ENCODE measurements at places on chromosomes 13 and 19.

DNA sequence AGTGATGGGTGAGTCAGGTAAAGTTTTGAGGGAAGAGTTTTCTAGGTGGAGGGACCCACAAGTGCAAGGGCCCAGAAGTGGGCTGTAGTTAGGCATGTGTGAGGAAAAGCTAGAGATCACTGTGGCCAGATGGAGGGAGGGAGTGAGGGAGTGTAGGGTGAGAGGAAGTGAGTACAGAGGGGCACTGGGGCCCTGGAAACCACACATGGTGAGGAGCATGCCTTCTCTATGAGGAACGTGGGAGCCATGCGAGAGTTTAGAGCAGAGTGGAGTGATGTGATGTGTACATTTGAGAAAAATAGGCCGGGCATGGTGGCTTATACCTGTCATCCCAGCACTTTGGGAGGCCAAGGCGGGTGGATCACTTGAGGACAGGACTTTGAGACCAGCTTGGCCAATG is 14.7 kb upstream of the SHKBP1 start:
- DNase-seq: no peak

DNA sequence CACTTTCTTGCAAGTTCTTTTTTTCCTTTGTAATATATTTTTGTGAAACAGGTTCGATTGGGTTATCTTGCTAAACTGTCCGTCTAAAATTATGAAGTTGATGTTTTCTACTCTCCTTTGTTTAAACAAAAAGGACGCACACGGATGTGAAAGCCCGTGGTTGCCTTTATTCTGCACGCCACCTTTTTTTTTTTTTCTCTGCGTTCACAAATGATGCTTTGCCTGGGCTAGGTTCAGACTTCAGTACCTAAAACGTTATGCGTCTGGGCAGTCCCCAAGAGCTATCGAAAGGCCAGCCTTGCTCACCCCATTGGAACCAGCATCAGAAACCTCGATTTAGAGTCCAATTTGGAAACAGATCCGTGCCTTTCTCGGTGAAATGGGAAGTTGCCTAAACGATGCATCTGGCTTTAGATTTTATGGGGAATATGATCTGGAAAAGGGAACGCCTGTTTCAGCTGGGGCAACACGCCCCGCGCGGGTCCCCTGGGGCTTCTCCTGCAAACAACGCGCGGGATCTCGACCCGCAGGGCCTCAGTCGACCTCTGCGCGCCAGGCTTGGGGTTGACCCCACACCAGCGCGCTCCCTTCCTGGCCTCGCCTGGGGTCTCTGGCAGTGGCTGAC is 113.9 kb downstream of the KCNRG start:
- no peak for DNase-seq

DNA sequence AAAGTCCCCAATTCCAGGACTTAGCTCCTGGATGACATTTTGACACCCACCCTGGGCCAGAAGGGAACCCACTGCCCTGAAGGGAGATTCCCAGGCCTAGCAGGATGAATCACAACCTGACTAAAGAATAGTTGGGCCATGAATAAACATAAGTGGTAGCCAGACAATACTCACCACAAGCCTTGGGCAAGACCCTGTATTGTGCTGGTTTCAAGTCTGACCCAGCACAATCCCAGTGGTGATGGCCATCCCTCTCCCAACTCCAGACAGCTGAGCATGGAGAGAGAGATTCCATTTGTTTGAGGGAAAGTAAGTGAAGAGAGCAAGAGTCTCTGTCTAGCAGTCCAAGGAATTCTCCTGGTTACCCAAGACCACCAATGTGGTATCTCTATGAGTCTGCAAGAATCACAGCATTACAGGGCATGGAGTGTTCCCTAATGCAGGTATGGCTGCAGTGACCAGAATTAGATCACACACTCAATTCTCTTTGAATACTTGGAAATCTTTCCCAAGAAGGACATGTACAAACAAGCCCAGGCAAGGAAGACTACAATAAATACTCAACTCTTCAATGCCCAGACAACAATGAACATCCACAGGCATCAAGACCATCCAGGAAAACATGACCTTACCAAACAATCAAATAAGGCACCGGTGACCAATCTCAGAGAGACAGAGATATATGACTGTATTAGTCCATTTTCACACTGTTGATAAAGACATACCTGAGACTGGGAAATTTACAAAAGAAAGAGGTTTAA is 158.0 kb downstream of the VWA8 start:
- no peak for DNase-seq

- no peak for DNase-seq
Measured at GRCh38 chr13:35388441-35389355, 87.8 kb downstream of the MAB21L1 start.

- DNase-seq: no peak
Measured at GRCh38 chr13:49165798-49166752, 54.1 kb upstream of the MLNR start.

DNA sequence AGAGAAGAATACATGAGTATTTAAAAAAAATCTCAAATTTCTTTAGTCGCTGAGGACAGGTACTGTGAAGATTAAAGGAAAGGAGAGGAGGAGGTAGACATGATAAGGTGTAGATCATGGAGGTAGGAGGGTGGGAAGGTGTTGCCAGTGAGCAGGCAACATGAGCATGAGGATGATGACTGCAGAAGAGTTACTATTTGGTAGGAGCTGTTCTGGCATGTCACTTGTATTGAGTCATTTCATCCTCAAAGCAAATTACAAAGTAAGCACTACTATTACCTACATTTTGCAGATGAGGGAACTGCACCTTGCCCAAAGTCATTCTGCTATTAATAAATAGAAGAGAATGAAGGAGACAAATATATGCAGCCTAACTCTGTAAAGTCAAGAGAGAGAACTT is 435.8 kb upstream of the KLF12 start:
- no peak for DNase-seq

DNA sequence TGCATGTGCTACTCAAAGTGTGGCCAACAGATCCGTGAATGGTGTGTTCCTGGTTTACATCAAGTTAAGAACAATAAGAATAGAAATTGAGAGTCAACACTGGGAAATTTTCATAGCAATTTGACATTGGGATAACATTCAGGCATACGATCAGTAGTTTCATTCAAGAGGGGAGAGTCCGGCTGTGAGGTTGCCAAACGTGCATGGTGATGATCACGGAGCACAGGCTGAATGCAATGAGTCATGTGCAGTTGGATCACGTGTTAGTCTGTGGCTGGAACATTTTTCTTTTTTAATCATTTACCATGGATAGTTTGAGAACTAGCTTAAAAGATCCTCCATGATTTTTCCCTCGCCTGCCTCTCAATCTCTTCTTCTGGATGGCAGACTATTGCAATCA is 2.5 kb upstream of the DCT start:
- peak; percentile 3 for DNase-seq

DNA sequence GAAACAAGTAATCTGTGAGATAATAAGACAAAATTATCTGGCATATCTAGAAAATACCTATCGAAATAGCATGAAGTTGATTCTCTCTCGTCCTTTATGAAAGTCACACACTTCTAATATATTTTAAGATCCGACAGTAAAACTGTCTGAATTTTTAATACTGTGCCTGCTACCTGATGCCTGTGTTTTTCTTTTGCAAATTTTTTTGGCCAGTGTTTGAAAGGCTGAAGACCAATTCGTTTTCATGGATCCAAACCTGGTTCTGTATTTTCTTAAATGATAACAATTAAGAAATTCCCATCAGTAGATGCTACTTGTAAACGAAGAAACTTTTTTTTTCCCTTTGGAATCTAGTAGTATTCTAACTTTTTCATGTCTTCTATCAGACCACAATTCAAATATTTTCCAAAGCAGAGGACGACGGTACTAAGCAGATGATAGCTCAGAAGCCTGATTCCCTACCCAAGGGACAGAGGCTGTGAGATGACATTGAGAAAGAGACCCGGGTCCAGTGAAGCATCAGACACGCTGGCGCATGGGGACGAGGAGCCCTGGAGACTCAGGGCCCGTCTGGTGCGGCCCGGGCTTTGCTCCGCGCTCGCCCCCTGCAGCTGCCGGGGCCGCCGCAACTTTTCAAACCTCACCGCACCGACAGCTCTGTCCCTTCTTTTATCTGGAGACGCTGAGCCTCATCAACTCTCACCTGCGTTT is 49.5 kb upstream of the PABPC3 start:
- DNase-seq: no peak

GRCh38 chr19:16445238-16446107 is 26.3 kb downstream of the EPS15L1 start:
- peak; percentile 91 for DNase-seq

DNA sequence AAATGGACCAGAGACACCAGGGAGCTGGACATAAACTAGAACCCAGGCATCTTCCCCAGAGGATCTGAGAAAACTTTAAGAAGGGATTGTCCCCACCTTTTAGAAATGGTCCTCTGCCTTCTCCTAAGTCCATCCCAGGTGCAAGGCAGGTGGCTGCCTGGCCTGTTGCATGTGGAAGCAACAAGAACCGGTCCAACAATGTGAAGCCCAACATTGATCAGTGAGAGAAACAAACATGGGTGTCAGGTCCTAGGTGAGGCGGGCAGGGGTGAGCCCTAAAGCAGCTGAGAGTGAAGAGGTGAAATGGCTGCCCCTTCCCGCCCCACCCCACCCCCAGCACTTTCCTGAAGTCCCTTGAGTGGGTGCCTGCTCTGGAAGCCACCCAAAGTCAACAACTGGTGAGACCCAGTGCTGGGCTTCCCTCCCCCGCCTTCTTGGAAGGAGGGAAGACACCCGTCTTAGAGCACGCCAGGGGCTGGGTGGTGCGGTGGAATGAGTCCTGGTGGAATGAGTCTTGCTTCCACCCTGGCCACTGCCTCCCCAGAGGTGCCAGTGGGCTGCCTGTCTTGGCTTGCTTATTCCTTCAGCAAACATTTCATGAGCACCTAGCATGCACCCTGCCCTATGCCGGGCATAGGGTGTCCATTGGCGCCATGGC is 1.7 kb downstream of the AP1M1 start:
- no peak for DNase-seq

GRCh38 chr13:51925865-51926527 is 64.2 kb downstream of the CCDC70 start:
- DNase-seq: no peak

- no peak for DNase-seq
Measured at GRCh38 chr19:2051773-2052704, 995 bp upstream of the MKNK2 start.

DNA sequence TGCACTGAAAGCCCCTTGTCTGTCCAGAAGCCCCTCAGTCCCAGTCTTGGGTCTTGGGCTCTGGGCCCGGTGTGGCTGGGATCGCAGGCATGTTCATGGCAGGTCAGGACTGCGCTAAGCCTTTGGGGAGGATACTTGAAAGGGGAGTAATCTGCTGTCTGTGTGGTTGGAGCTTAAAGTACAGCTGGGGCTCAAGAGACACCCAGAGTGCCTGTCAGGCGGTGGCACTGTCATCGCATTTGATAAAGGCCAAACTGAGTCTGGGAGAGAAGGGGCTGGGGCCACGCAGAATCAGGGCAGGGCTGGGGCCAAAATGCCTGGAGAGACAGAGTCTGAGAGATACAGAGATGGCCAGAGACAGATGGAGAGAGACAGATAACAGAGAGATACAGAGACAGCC is 4.2 kb upstream of the CILP2 start:
- no peak for DNase-seq

DNA sequence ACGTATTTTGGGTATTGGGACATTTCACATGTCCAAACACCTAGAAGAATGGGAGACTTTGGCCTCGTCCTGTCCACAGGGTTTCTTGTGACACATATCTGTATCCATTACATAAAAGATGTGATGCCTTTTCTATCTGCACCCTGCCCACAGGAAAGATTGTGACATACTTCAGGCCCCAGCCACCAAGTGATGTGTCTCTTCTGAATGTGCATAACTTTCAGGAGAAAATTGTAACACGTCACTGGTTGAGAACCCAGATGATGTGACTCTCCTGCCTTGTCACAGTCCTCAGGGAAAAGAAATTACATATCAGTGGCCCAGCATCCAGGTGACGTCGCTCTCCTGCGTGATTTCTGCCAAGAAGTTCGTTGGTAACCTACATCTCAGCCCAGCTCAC is 21.0 kb upstream of the ZNF681 start:
- DNase-seq: no peak

GRCh38 chr13:29405401-29405800 is 190.1 kb downstream of the SLC7A1 start:
- no peak for DNase-seq

DNA sequence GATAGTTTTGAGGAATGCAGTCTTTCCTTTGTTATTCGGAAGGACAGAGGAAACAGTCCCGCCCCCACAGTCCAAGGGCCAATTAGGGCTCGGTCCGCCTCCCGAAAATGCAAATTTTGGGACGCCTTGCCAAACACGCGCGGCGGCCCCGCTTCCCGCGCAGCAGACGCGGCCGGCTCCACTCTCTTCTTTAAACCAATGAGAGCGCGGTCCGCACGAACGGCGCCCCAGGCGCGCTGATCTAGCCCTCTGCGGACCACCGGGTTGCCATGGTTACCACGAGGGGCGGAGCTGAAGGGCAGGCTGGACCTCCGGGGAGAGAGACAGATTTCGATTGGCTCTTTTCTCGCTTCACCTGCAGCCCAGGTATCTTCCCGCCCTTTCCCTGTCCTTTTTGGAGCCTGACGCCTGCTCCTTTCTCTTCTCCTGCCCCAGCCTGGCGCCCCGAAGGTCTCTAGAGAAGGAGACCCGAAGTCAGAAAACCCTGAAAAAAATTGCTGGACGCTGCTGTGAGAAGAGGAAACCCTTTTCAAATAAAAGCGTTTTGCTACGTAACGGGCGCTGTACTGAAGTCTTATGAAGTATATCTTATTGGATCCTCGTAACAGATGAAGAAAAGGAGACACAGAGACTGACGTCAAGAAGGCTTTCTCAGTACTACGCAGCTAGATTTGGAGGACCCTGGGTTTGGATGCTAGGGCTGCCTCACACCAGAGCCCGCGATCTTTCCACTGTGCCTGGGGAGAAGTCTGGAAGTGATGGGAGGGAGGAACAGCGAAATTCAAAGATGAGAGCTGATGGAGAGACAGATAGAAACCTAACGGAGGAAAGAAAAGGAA is 2.0 kb downstream of the PTH2 start:
- peak; percentile 87 for DNase-seq

GRCh38 chr19:55377356-55378131 is 918 bp downstream of the TMEM190 start:
- DNase-seq: no peak

- peak; percentile 66 for DNase-seq
Measured at GRCh38 chr19:10644260-10645007, 9.7 kb upstream of the ILF3 start.

GRCh38 chr13:44049081-44049945 is 169.6 kb downstream of the LACC1 start:
- peak; percentile 20 for DNase-seq

- DNase-seq: peak; percentile 6
Measured at GRCh38 chr13:59721926-59722910, 441.5 kb downstream of the DIAPH3 start.

DNA sequence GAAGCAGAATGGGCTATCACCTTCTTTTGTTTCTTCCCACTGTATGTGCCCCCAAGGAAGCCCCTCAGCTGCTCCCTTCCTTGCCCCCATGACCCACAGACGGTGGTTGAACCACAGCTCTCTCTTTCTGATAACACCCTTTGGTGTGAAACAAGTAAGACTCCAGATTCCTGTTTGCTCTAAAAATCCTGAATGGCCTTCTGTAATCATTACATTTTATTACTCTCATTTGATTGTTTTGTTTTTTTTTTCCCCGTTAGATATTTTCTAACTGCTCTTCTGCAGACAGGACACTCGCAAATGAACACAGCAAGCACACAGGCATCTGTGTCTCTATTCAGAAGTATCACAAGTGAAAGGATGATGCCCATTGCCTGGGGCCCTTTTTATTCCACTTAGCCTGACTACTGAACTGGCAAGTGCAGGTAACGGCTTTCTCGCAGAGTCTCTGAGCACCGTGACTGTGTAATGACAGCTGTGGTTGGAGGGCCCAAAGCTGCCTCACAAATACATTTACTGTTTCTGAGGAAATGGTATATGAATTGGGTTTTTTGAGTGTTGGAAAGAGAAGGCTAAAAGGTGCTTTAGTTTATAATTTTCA is 59.3 kb downstream of the OXGR1 start:
- DNase-seq: no peak

GRCh38 chr19:51009061-51009891 is 7.9 kb upstream of the KLK8 start:
- DNase-seq: no peak
